ENCODE measurements at places on chromosomes 4 and X.
A peak's percentile ranks its signal among the peaks of the same experiment; 100 is the strongest.

- DNase-seq = no peak
Observed at GRCh38 chrX:87616371-87616770, 98.8 kb downstream of the KLHL4 start.

- DNase-seq = no peak
Observed at GRCh38 chr4:56791316-56791715, 30.2 kb downstream of the SPINK2 start.

DNA sequence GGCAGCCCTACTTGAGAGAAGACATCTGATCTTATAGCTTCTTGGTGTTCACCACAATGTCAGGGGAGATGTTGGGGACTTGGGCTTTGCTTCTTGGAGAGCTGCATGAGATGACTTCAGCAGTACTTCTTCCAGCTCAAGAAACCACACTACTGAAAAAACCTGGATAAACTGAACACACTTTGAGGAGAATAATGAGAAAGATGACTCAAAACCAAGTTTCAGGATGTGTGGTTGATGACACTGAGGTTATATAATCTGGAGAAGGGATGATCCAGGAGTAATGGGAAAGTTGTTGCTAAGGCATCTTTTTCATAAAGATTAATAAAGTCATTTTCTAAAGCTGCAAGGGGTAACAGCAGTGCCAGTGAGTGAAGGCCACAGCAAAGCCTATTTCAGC, 58.4 kb upstream of the PNPLA4 start:
- DNase-seq = no peak

GRCh38 chr4:10094841-10095240, 21.8 kb downstream of the WDR1 start:
- DNase-seq = no peak

DNA sequence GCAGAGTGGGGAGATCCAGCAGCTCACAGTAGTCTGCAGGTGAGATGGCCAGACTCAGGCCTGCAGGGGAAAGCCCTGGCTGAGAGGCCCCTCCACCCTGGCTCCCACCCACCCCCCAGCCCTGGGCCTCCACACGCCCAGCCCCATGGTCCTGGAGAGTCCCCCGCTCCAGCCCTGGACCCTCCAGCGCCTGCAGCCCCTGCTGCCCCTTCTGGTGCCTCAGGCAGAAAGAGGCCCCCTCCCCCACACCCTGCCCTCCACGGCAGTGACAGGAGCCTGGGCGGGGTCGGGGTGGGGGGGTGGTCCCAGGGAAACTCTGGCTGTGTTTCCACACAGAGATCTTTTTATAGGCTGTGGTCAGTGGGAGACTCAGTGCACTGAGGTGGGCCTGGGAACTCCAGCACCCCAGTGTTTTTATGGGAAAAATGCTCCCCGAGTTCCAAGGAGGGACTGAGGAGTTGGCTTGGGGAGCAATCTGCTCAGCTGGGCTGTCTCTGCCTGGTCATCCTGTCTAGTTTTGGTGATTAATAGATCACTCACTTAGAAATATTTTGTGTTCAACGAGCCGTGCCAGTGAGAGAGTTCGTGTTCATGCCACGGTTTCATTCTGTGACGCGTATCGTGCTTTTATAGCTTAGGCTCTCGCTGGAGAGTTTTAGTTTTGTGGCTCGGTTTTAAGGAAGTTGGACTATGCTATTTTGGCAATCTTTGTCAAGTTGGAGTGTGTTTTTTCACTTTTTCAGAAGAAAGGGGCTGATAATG, 53.1 kb upstream of the HGFAC start:
- no peak for DNase-seq

- no peak for DNase-seq
Observed at GRCh38 chrX:155957843-155958242, 39.7 kb upstream of the IL9R start.

GRCh38 chr4:121408-122084, 2.8 kb upstream of the ZNF718 start:
- no peak for DNase-seq

DNA sequence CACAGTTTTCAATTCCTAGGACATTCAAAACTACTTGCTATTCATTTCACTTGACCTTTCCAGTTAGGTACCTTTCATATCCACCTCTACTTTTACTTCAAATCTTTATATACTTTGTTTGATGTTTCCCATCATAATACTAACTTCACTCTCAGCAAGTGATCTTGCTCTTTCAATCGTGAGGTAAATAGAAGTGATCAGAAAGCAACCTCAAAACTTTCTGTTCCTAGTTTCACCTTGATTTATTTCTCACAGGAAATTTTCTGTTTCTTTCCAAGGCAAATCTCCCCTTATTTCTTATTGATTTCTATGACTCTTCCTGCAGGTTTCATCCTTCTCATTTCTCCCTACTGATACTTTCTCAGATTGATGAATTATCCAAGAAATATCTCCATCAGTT, 623.5 kb downstream of the FSTL5 start:
- no peak for DNase-seq

- DNase-seq = no peak
Observed at GRCh38 chr4:76758996-76759395, 138.9 kb downstream of the SOWAHB start.

DNA sequence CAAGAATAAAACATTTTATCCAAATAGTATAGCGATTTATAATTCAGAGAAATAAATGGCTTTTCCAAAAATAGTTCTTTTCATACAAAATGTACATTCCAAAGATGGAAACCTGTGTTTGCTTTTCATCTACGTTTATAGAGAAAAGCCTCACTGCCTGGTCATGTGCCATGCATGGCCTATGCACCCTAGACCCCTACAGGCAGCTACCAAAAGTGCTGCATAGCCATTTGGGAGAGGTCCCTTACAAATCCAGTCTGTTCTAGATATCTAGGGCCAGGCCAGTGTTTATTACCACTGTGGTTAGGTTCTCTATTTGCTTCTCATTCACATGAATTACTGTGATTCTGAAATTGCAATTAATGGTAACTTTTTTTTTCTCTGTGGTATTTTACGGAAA, 17.2 kb downstream of the HMGB2 start:
- DNase-seq = no peak

DNA sequence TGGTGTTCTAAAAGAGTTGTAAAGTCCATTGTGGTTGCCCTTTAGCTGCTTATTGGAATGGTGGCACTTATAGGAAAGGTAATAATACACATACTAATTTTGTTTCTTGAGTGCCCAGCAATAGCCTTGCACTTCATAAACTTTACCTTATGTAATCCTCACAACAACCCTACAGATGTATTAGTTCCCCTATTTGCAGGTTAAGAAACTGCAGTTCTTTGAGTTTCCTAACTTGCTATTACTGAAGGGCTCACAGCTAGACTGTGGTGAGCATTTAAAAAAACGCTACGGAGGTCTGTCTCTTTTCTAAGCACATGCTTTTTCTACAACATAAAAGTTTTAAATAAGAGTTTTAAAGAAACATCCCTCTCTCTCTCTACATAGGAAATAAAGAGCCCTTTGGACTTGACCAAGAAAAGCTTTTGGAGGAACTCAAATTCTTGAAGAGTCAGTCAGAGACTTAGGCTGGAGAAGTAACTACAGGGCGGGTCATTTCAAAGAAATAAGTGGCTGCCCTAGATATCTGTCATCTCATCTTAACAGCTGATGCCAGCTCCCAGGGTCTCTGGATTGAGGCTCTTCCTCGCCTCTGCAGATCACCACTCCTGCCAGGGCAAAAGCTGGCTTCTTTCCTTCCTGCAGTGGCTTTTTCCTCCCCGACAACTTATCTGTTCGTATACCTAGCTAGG, 42.0 kb upstream of the FBXW7 start:
- DNase-seq = no peak

GRCh38 chr4:150310159-150310895, 232.1 kb downstream of the DCLK2 start:
- no peak for DNase-seq

DNA sequence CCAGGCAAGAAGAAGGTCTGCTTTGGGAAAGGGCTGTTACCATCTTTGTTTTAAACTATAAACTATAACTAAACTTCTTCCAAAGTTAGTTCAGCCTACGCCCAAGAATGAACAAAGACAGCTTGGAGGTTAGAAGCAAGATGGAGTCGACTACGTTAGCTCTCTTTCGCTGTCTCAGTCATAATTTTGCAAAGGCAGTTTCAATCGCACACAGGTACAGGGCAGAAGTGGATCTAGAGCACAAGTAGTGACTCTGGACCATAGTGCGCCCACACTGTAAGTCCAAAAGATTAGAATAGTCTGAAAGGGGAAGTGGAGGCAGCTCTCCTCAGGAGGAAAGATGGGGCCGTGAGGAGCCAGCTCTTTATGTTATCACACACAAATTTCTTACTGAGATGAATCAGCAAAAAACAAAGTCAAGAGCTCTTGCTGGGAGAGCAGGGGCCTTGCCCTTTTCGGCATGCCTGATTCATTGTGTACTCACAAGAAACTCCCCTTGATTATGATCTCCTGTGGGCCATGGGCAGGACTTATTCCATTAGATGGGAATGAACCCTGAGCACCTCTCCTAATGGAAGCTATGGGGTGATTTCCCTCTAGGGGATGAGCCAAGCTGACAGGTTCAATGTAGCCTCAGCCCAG, 58.6 kb downstream of the FUNDC1 start:
- no peak for DNase-seq

GRCh38 chr4:86978709-86979108, 43.9 kb downstream of the AFF1 start:
- no peak for DNase-seq

- DNase-seq = no peak
Observed at GRCh38 chrX:146396409-146396808, 413.2 kb upstream of the CXorf51B start.

DNA sequence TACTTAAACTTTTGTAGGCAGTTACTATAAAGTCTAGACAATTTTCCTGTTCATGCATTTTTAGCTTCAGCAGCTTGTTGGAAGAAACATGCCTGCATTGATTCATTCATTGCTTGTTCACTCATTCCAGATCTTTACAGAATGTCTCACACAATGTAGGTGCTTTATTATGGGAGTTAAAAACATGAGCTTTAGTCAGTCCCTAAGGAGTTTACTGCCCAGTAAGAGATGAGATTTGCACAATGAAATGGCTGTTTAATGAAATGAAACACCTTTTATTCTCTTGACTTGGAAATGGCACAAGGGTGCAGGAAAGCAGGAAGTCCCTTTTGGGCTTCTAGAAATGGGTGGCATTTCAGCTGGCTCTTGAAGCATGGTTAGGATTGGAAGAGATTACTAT, 2.9 kb downstream of the NOCT start:
- no peak for DNase-seq

- no peak for DNase-seq
Observed at GRCh38 chr4:51958199-51958968, 61.8 kb downstream of the LRRC66 start.

DNA sequence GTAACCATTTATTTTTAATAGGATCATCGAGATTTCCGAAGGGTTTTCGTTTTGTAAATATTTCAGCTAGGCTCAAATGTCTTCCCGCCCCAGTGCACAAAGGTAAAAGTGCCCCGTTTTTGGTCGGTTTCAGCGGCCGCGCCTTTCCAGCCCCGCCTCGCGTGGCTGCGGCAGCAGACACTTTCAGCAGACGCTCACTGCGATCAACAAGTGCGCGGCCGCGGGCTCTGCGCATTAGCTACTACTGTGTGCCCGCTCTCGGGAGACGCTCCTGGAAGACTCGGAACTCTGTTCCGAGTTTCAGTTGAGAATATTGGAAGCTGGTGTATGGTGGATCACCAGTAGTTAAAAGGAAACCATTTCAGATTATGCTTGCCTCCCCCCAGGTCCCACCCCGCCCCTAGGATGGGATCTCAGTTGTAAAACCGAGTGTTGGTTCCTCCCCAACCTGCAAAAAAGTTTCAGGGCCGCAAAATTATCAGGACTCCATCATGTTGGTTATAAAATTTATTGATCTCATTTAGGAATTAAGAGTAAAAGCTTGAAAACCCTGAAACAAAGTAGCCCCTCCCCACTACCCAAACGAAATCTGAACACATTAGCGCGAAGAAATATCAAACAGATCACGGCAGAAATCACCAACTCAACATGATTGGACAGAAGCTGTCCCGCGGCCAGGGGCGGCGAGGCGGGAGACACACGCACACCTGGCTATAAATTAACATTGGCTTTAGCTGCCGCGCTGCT, 2.2 kb downstream of the SOX3 start:
- DNase-seq = no peak

GRCh38 chrX:14802943-14803710, 69.7 kb downstream of the FANCB start:
- DNase-seq = no peak

DNA sequence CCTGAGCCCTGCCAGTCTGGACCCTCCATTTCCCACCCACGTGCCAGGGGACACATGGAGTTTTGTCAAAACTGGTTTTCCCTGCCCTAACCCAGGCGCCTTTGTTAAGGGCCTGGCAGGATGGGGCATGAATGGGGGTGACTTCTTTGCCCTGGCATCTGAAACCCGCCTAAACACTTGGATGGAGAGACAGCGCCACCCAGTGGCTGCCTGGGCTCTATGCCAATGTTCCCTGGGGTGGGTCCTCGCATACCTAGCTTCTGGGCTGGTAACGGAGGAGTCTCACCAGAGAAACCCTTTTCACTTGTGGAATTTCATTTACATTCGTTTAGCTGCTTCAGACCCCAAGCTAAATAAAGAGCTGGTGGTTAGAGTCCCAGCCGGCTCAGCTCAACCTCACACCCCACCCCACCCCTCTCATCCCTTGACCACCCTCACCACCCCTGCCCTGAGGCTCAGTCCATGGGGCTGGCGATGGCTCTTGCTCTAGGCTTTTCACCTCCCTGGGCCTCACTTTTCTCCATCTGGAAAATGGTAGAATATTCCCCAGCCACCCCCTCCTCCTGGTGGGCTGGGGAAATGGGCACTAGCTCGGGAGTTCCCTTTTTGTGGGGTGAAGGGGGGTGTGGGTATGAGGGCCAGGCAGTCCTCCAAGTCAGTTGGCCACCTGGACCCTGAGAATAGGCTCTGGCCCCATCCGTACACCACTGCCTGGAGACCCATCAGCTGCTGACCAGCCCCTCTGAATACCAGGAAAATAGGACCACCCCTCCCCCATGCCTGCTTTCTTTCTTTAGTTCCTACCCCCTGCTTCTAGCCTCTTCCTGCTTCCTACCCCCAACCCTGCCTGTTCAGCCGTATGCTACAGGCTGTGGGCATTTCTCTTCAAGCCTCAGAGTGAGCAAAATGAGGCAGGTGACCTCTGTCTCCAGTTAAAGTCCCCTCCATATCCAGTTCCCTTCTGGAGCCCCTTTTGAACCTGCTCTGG, 57.1 kb upstream of the PJA1 start:
- peak; percentile 61 for DNase-seq

DNA sequence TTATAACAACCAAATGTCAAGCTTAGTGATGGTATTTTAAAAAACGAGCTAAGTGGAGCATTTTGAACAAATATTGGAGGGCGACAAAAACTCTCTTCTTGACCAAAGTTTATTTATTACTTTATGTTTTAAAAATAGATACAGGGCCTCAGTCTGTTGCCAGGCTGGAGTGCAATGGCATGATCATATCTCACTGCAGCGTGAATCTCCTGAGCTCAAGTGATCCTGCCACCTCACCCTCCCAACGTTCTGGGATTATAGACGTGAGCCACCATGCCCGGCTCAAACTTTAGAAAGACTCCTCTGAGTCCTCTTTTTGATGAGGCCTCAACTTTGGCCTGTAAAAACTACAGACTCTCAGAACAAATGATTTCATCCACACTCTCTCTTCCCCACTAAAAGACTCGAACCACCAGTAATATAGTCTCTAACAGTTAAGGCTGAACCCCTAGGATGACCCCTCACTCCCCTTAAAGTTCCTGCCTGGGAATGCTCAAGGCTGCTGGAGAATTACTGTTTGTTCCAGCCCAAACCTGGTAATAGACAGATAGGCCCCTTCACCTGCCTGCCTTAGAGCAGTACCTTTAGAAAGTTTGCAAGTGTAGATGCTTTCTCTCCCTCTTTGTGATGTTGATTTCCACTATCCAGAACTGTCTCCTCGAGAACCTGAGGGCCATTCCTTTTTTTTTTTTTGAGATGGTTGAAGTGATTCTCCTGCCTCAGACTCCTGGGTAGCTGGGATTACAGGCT, 55.3 kb upstream of the HPSE start:
- no peak for DNase-seq

Data from stimulated activated CD4-positive, alpha-beta T cell treated with anti-CD3 and anti-CD28 coated beads, Interleukin-1b, Interleukin-23, amount 100 ng/mL, for 1 hour (primary cell).